Ureter (tissue), 1 donor: ENCODE measurements at places on chromosomes 11 and 22. TPM values are rescaled to one million over a fixed set of nuclear protein-coding genes. Genes with fewer than 3 reads are reported as not detected.

The ESAM gene
- total RNA-seq = 34.4 TPM

The CARD16 gene
- total RNA-seq = 14.3 TPM

The PCNX3 gene
- total RNA-seq = 57.6 TPM

DNA sequence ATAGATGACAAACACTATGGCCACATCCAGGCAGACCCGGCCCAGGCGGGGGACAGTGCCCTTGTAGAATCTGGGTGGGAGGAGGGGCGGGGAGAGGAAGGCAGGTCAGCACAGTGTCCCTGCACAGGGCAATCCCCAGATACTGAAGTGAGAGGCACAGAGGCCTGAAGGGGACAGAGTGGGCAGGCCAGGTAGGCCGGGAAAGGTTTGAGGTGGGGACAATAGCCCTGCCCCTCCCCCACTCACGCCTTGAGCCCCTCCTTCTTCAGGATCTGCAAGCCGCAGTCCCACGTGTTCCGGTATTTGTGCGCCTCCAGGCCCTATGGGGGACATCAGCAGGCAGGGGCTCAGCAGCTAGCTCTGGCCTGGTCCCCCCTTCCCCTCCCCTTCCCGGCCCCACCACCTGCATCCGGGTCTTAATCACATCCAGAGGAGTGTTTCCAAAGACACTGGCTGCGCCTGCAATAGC, 2.3 kb downstream of the SLC25A1 start:
- no peak for DNase-seq

DNA sequence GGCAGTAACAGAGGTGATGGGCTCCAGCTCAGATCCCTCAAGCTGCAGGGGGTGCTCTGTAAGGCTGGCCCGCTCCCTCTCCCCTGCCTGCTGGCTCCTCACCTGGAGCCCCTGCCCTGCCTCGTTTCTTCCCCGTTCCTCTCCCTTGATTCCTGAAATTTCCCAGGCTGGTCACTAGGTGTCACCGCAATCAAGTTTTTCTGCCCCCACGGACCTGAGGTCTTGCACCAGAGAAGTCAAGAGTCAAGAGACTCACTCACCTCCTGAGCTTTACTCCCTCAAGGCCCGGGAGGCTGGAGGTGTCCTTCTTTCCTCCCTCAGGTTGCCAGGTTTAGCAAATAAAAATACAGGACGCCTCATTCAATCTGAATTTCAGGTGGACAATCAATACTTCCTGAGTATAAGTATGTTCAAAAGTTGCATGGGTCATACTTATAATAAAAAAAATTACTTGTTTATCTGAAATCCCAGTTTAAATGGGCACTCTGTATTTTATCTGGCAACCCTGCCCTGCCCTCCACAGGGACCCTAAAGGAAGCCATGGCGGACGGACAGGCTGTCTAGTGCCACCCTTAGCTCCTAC, 69.2 kb downstream of the SCUBE1 start:
- DNase-seq = no peak
